ENCODE measurements at places on chromosomes 16 and 17.

GRCh38 chr17:18257268-18257981 is 1.1 kb downstream of the FLII start:
- DNase-seq, result peak; percentile 15

- peak; percentile 48 for DNase-seq
These were observed 8.5 kb downstream of the CCL18 start for GRCh38 chr17:36072431-36073121.

- DNase-seq, result no peak
These were observed 1.9 kb downstream of the CALB2 start for GRCh38 chr16:71360378-71360777.

DNA sequence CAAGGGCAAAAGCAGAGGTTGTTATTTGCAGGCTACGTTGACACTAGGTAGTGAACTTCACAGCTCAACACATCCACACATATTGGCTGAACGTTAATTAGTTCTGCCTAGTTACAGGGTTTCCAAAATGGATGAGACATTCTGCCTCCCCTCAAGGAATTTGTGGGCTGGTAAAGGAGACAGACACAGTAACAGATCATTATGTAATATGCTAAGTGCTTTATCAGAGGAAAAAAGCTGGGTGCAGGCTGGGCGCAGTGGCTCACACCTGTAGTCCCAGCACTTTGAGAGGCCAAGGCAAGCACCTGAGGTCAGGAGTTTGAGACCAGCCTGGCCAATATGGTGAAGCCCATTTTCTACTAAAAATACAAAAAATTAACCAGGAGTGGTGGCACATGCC is 26.2 kb downstream of the BMERB1 start:
- no peak for DNase-seq

GRCh38 chr17:4833941-4834680 is 971 bp downstream of the MINK1 start:
- no peak for DNase-seq

- no peak for DNase-seq
These were observed 5.3 kb upstream of the GFAP start for GRCh38 chr17:44920565-44920940.

- no peak for DNase-seq
These were observed 51.6 kb downstream of the PMP22 start for GRCh38 chr17:15213381-15214087.

DNA sequence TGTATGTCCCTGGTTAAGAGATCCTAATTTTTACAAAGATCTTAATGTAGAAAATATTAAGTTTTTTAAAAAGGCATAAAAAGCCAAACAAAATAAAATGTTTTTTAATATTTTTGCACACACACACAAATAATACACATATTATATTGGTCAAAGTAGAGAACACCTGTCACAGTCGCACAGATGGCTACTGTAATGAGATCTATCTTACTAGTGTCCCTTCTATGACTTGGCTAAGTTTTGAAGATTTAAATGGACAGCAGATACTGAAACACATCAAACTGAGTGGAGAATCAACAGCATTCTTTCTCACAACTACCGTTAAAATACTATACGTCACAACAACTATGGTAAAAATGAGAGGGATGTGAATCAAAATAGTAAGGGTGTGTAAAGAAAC is 83.4 kb downstream of the HELZ start:
- no peak for DNase-seq

DNA sequence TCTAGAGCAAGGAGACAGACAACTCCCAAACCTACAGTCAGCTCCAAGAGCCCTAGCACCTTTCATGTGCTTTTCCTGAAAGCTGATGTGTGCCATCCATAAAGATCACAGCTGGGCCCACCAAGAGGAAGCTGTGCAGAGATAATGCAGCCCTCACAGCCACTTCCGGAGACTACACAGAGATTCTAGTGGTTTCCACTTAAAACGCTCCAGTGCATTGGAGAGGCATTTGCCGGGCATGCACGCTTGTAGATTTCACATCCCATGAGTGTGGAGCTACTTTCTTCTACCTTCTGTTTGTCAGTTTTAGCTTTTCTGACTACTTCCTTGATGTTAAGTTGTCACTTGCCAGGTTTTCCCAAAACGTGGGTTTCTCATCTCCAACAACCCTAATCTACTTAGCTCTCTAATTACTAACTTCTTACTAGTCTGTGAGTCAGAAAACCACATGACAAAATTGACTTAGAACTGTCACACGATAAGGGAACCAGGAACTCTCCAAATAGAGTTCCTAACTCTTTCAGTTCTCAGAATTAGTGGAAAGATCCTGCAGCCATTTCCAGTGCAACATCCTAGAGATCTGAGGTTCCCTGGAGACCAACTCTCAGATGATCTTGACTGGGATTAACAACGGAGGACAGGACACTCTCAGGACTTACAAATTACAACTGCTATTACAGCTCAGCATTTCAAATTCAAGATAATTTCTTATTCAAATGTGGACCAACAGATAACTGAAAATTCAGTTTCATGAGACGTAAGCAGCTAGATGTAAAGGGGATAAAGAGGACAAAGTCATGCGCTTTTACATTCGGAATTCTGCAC is 28.6 kb downstream of the PMP22 start:
- no peak for DNase-seq

DNA sequence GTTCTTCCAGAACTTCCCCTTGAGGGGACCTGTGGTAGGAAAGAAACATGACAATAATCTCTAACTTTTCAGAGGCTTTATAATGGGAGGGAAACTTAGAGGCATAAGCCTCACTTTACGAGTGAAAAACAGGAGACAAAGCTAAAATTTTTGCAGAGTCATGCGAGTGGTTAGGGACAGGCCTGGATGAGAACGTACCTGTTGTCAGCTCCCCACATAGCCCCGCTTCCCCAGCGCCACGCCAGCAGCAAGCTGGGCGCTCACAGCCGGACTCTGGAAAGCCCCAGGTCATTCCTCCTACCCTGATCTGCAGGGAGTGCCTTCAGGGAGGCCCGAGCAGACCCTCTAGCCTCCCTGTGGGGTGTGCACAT is 53.6 kb downstream of the LDHD start:
- DNase-seq, result no peak

- no peak for DNase-seq
These were observed 34.7 kb downstream of the SOCS3 start for GRCh38 chr17:78325076-78325687.

DNA sequence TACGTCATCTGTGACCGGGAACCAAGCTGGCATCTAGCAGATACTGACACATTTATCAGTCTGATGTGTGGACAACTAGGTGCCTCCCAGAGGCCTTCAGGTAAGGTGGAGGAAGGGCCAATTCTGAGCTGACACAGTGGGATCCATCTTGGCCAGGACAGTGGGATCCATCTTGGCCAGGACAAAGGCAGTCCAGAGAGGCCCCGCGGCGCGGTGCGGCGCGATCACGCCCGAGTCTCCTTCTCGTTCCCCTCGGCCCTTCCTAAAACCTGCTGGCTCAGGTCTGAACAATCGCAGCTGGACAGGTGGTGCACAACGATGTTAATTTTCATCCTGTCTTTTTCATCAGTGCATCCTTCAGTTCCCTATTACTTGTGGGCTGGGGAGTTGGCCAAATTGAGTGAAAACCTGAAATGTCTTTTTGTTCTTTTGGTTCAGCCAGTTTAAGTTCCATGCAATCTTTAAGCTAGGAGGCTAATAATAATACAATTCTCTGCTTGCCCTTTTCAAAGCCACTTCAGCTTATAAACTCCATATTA is 486 bp upstream of the WSB1 start:
- no peak for DNase-seq

DNA sequence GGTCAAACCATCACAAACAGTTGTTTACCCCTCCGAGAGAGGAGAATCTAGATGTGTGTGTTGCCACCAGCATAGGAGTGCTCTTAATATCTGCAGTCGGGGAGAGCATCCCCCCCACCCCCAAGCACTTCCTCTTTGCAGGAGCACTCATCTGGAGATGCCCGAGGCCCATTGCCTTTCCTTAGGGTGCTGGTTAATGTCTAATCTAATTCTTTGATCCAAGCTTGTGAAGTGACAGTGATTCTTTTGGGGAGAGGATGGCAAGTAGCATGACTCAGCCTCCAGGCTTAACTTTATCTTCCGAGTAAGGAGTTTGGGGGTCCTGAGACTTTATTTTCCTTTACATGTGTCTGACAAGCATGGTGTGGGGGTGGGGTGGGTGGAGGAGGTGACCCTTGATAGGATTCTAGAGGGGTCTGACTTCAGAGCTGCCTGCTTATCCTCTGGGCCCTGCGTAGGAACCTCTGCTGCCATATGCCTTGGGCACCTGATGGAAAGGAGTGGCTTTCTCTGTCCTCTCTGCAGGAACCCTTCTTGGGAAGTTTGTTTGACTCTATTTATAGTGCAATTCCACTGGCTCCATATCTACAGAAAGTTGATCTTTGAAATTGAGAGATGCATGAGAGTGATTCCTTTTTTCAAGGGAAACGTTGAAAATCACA is 207.1 kb downstream of the SPECC1 start:
- no peak for DNase-seq

- no peak for DNase-seq
These were observed 1.4 kb downstream of the NFAT5 start for GRCh38 chr16:69566981-69567680.

DNA sequence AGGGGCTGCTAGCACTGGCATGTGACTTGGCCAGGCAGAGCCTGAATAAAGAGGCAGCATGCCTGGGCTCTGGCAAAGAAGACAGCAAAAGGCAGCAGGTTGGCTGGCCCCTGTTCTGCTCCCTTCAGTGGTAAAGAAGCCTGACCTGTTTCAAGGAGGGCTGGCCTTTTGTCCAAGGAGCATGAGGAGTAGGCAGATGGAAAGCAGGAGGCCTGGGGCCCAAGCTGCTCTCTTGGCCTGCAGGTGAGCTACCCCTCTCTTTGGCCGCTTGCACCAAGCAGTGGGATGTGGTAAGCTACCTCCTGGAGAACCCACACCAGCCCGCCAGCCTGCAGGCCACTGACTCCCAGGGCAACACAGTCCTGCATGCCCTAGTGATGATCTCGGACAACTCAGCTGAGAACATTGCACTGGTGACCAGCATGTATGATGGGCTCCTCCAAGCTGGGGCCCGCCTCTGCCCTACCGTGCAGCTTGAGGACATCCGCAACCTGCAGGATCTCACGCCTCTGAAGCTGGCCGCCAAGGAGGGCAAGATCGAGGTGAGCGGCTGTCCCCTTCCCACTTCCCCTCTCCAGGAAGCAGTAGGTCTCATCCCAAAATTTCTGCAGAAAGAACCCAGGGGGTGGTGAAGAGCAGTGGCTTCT is 8.0 kb downstream of the TRPV2 start:
- no peak for DNase-seq

- DNase-seq, result no peak
These were observed 7.8 kb downstream of the CRHR1 start for GRCh38 chr17:45791935-45792334.

DNA sequence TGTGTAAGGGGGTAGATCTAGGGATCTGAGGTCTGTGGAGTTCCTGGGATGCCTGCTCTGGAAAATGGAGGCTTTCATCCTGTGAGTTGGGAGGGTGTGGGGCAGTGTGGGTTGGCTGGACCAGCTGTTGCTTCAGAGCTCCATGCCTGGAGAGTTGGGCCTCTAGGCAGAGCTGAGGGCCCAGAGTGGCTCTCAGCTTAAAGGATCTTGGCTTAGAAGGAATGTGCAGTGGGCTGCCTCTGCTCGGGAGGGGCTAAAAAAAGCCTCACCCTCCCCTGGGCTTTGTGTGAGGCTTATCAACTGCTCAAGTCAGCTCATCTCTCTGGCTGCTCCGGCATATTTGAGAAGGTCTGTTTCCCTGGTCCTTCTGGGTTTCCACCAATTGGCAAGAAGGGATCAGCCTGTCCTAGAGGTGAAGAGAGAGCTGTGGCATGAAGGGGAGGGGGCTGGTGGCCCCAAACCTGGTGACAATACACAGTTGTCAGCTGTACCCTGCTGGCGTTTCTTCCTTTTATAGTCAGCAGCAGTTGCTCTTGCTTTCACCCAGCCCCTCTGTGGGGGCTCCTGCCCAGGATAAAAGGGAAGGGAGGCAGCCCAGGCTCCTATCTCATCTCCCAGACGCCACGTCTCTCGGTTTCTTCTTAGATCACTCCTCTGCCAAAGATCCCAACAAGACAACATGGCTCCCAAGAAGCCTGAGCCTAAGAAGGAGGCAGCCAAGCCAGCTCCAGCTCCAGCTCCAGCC is at the start of gene MYL4:
Gene MYL4 (plus strand): TSS at position 605 of the 745 bp plus-strand sequence. CDS start 75 bp downstream, at position 680.
- DNase-seq, result no peak

DNA sequence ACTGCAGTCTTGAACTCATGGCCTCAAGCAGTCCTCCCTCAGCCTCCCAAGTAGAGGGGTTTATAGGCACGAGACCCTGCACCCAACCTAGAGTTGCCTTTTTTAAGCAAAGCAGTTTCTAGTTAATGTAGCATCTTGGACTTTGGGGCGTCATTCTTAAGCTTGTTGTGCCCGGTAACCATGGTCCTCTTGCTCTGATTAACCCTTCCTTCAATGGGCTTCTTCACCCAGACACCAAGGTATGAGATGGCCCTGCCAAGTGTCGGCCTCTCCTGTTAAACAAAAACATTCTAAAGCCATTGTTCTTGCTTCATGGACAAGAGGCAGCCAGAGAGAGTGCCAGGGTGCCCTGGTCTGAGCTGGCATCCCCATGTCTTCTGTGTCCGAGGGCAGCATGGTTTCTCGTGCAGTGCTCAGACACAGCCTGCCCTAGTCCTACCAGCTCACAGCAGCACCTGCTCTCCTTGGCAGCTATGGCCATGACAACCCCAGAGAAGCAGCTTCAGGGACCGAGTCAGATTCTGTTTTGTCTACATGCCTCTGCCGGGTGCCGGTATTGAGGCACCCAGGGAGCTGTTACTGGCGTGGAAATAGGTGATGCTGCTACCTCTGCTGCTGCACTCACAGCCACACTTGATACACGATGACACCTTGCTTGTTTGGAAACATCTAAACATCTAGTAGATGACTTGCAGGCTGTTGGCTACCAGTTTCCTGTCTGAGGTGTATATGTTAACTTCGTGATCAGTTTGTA is 3.3 kb downstream of the RPL13 start:
- no peak for DNase-seq

DNA sequence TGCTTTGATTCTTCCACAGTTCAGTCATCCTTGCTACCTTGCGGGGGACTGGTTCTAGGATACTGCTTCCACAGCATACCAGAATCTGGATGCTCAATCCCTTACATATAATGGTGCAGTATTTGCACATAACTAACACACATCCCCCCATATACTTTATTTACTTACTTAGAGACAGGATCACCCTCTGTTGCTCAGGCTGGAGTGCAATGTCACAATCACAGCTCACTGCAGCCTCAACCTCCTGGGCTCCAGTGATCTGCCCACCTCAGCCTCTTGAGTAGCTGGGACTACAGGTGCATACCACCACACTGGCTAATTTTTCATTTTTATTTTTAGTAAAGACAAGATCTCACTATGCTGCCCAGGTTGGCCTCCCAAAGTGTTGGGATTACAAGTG is 112.2 kb downstream of the GOSR1 start:
- no peak for DNase-seq

GRCh38 chr17:79220713-79221291 is 146.2 kb downstream of the ENGASE start:
- DNase-seq, result no peak

Data from CD4-positive, alpha-beta T cell treated with Interleukin-6 at 100 ng/mL for 8 hours (primary cell).